ENCODE measurements at places on chromosomes 7 and 10.

DNA sequence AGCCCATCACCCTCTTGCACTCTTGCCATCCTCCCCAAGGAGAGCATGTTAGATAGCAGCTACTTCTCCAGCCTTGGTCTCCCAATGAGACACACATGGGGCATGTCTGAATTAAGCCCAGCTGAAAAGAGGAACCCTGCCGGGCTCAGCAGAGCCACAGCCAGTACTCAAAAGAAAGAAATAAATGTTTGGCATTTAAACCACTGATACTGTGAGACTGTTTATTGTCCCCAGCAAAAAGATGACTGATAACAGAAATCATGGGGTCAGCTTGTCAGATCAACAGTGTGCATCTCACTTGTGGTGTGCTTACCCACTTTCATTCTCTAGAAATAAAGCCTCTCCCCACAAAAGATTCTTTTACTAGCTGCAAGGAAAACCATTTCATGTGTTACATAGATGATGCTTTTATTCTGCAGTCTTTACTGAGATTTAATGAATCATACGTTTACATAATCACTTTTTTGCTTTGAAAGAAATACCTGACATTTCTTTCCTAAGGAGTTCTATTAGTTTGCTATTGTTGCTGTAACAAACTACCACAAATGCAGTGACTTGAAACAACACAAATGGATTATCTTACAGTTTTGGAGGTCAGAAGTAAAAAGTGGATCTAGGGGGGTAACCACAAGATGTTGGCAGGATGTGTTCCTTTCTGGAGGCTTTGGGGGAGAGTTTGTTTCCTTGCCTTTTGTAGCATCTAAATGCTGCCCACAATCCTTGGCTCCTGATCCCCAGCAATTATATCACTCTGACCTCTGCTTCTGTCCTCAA lies 20.9 kb downstream of the ANKRD7 start:
- no peak for DNase-seq

GRCh38 chr10:105968666-105969065 lies 1195.8 kb downstream of the SORCS1 start:
- DNase-seq = no peak

DNA sequence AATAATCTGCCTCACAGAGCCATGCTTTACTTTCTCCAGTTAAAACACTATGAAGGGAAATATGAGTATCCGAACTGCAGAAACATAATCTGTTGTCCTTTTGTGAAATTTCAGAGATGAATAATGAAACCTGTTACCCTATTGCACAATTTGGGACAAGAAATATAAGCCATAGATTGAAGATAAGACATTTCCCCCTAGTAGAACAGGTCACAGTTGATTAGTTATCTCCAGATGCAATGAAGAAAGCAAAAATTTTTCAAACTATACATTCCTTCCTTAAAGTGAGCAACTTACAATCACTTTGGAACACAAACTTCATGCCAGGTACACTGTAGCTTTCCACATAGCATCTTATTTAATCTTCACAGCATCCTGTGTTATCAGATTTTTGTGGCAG lies 2.3 kb upstream of the CHN2 start:
- DNase-seq = no peak

DNA sequence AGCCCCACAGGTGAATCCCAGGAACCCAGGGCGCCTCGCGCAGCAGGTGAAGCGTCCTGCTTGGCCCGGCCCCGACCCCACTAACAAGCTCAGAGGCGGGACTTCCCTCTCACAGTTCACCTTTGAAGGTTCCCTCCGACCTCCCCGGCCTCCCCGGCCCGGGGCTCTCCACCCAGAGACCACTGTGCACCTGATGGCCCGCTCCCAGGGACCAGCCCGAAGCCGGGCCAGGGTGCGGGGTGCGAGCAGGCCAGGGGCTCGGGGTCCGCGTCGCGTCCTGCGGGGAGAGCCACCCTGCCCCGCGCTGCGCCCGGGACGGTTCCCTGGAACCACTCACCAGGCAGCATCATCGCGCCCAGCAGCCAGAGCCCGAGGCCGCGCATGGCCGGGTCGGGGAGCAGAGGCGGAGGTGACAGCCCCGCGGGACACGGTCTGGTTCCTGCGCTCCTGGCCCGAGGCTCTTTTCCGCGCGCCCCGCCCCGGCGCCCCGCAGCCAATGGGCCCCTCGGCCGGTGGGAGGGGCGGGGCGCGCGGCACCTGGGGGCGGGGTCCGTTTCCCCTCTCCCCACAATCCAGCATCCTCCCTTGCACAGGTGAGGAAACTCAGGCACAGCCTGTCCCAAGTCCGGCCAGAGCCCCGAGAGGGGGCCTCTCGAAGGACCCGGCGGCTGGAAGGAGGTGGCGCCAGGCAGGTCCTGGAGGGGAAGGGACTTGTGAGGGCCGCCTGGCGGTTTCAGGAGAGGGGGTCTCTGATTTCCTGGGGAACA lies at the start of gene ADAM8:
Gene ADAM8, minus strand, starts transcription at position 434 of the 767 bp plus-strand sequence. Its CDS starts 51 bp downstream, at position 383.
- DNase-seq = peak; percentile 86

GRCh38 chr7:127876393-127876792 lies 154.8 kb downstream of the LRRC4 start:
- DNase-seq = no peak

DNA sequence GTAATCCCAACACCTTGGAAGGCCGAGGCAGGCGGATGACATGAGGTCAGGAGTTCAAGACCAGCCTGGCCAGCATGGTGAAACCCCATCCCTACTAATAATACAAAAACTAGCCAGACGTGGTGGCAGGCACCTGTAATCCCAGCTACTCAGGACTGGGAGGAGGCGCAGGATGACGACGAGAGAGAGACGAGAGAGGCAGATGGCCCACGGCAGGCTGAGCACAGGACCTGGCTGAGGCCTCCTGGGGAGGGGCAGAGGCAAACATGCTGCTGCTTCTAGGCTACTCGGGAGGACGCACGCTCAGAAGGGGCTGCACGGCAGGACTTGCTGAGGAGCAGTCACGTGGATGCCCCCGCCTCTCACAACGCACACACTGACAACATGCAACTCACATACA lies 22.4 kb downstream of the DIP2C start:
- no peak for DNase-seq

GRCh38 chr10:130656187-130656575 lies 520.0 kb downstream of the GLRX3 start:
- DNase-seq = no peak

GRCh38 chr10:130764651-130765050 lies 546.9 kb downstream of the TCERG1L start:
- DNase-seq = no peak

- no peak for DNase-seq
Observed at GRCh38 chr10:3452173-3452626, 279.6 kb upstream of the PITRM1 start.

DNA sequence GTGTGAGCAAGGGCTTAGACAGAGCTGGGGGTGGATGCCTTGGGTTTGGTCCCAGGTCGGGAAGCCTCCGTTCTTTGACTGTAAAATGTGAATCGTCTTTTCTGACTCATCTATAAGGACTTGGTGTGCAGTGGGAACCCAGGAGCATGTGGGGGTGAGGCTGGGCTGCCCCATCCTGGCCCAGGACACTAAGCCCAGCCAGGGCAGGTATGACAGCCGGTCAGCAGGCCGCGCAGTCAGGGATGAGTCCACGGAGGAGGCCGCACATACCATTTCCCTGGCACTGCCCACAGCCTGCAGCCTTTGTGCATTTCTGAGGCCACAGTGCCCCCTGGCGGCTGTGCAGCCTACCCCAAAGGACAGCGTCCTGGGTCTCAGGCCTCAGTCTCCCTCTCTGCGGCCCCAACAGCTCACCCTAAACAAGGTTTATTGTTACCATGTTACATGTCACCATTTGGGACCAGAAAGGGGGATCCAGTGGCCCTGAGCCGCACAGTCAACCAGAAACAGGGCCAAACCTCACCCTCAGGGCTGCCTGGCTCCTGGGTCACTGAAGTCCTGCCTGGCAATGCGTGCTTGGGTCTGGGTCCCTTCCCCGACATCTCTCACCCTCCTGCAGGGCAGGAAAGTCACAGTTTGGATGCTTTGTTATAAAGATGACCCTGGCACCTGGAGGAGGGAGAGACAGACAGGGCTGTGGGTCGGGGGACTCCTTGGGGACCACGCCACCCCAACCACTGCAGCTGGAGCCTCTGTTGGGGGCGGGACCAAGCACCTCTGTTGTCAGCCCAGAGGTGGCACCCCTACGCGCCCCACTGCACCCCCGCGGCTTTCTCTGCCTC lies 14.4 kb upstream of the SH2B2 start:
- DNase-seq = peak; percentile 84

DNA sequence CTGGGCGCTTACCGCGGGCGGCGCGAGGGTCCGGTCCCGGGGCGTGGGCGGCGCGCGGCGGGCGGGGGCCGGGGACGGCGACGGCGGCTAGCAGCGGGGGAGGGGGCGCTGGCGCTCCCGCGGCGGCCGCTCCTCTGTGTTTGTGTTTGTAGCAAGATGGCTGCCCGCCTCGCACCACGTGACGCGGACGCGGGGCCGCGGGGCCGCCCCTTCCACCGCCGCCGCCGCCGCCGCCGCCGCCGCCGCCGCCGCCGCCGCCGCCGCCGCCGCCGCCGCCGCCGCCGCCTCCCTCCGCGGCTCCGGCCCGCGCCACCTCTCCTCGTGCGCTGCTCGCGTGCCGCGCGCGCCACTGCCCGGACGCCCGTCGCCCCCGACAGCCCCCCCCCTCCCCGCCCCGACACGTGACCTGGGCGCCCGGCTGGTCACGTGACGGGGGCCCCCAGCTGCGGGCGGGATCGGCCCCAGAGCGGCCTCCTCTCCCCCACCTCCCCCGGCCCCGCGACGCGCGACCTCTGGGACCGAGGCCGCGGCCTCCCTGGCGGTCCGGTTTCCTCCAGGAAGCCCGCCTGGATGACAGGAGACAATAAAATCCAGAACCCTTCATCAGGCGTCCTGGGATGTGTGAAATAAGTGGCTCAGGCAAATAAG lies at the start of gene GIGYF1:
Gene GIGYF1, minus strand, starts transcription at position 153 of the 648 bp plus-strand sequence. CDS start 6,012 bp downstream, outside the sequence.
- DNase-seq = peak; percentile 80

GRCh38 chr7:67803789-67804188 lies 807.2 kb downstream of the TYW1 start:
- no peak for DNase-seq

DNA sequence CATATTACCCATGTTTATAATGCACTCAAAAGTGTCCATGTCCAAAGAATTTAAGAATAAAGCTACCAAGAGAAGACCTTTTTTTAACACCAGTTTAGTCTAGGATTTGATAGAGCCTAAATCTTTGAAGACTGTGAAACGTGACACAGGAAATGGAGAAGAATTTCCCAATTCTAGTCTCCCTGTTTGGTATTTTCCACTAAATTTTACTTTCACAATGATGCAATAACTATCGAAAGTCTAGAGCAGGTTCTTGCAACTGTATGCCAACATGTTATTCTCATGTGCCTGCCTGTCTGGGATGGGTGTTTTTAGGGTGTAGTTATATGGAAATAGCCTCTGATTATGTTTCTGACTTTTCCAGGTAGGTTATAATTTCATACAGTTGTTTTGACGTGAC lies 6.9 kb upstream of the MXI1 start:
- no peak for DNase-seq

DNA sequence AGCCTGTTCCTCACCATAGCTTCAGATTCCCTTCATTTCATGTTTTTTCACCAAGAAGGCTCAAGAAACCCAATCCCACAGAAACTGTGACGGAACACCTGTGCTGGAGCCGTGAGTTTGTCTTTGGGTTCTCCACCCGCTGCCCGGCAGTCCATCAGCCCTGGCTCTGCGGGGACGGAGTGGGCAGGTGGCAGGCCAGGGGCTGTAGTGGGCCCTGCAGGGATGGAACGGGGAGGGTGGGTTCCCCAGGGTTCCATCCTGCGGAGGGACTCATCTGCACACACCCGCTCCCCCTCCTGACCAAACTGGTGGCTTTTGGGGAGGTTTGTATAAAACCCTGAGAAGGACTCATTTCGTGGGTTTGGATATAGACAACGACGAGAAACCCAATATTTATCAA lies 15.0 kb downstream of the CYP17A1 start:
- no peak for DNase-seq

- DNase-seq = no peak
Observed at GRCh38 chr10:8453587-8453986, 399.1 kb downstream of the GATA3 start.

All from CD4-positive, alpha-beta T cell treated with Interleukin-6 for 4 hours (primary cell).